Stimulated activated CD8-positive, alpha-beta memory T cell treated with anti-CD3 and anti-CD28 coated beads, Interleukin-7, amount 100 ng/mL, for 24 hours (primary cell): ENCODE measurements at places on chromosomes 5 and 9.

GRCh38 chr9:136373300-136374182 is at the start of gene CARD9:
Gene CARD9, minus strand, starts transcription at chr9:136373669. Its CDS starts 1,591 bp downstream, at chr9:136372078.
- no peak for DNase-seq

DNA sequence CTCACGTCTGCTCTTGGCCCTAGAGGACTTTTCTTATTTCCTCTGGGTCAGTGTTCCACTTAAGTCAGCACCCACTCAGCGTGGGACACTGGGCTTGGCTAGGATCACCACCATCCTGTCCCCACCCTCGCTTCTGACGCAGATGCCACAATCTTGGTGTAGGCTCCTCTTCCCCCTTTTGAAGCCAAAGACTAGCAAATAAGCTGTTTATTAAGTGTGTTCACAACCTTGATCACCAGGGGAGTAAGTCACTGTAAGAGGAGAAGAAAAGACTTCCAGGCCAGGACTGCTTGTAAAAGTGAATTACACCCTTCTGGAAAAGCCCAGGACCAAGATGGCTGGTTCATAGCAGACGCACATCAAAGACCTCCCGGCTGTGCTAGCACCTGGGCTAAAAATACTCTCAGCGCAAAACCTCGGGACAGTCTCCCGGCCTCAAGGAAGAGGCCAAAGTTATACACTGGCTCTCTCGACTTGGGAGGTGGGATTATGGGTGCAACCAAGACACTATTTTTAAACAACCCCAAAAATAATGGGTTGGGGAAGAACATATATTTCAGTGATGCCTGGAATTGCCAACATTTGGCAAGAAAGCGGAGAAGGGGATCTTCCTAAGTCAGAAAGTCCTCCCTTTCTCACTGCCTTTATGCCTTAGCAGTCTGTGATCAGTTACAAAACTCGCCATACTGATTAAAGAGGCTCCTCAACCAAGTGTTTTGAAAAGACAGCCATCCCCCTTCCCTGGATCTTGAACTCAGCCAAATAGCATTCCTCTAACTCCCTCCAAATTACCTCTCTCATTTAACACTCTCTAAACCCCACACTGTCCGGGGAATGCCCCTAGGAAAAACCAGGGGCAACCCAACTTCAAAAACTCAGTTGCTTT is 69.4 kb downstream of the RAPGEF1 start:
- no peak for DNase-seq

- no peak for DNase-seq
Observed at GRCh38 chr5:5592541-5592940, 170.1 kb downstream of the ICE1 start.

GRCh38 chr5:135154197-135154596 is 120.2 kb upstream of the PITX1 start:
- DNase-seq: no peak

DNA sequence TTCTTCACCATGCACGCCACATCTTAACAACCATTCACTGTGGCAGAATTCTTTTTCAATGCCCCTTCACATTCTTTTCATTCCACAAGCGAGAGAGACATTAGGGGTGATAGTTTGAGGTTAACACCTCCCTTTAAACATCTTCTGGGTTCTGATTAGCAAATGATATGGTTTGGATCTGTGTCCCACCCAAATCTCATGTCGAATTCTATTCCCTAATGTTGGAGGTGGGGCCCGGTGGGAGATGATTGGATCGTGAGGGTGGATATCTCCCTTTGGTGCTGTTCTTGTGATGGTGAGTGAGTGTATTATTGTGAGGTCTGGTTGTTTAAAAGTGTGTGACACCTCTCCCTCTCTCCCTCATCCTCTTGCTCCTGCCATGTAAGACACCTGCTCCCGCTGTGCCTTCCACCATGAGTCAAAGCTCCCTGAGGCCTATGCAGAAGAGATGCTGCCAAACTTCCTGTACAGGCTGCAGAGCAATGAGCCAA is 46.1 kb upstream of the RAI14 start:
- no peak for DNase-seq

- DNase-seq: no peak
Observed at GRCh38 chr5:1133510-1134201, 21.8 kb upstream of the SLC12A7 start.
